ENCODE measurements at places on chromosomes 5 and 9. TPM values are rescaled to one million over a fixed set of nuclear protein-coding genes. Genes with fewer than 3 reads are reported as not detected.

DNA sequence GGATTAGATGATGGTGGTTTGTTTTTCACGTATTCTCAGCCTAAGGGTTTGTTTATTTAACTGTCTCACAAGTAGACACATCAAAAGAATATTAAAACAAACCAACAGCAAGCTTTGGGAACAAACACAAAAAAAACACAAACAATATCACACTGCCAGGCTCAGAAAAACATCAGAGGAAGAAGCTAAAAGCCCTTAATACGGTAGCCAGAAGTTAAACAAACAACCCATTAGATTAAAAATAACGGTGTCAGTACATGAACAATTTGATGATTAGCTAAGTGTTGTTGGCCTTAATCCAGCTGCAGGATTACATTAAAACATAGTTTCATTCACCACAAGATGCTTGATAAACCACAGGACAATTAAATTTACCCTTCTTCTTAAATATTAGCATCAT is 15.9 kb upstream of the DMRT2 start:
- no peak for DNase-seq

Gene PCDHA12
- not detected for total RNA-seq

Gene OSMR
- total RNA-seq: 0.10 TPM

GRCh38 chr5:17402289-17403121 is 95.5 kb upstream of the TAF11L2 start:
- DNase-seq: no peak

DNA sequence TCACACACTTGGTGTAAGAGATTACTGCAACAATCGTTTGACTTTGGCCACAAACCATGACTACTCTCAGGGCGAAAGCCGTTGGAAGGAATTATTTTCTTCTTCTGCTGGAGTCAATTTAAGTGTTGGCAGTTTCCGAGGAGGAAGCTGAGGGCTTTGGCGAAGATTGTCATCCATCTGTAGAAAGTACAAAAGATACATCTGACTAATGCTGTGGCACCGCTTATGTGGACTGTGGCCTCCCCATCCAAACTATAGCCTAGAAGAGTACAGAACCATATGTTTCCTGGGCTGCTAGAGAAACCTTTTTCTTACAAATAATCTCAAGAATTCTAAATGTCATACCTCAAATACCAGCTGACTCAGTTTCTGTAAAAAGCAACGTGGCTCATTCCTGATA is 7.4 kb downstream of the MTX3 start:
- DNase-seq: no peak

Data from activated CD4-positive, alpha-beta memory T cell treated with anti-CD3 and anti-CD28 coated beads for 36 hours (primary cell).